ENCODE measurements at places on chromosomes 2 and 18.

- DNase-seq = no peak
Observed at GRCh38 chr18:54480616-54481015, 110.4 kb upstream of the DYNAP start.

- DNase-seq = no peak
Observed at GRCh38 chr2:139876964-139877363, 1096.8 kb upstream of the NXPH2 start.

GRCh38 chr2:171688129-171688465 lies 828 bp downstream of the DYNC1I2 start:
- no peak for DNase-seq

GRCh38 chr18:44893045-44893706 lies 212.5 kb downstream of the SETBP1 start:
- no peak for DNase-seq

- DNase-seq = no peak
Observed at GRCh38 chr18:79348066-79348465, 47.7 kb upstream of the NFATC1 start.

- no peak for DNase-seq
Observed at GRCh38 chr18:76461692-76462325, 33.2 kb downstream of the ZNF516 start.

GRCh38 chr2:239348563-239349452 lies 52.0 kb downstream of the HDAC4 start:
- no peak for DNase-seq

- DNase-seq = no peak
Observed at GRCh38 chr2:72092111-72092510, 55.6 kb downstream of the CYP26B1 start.

GRCh38 chr2:121504316-121504715 lies 26.4 kb upstream of the RNU4ATAC start:
- DNase-seq = no peak

DNA sequence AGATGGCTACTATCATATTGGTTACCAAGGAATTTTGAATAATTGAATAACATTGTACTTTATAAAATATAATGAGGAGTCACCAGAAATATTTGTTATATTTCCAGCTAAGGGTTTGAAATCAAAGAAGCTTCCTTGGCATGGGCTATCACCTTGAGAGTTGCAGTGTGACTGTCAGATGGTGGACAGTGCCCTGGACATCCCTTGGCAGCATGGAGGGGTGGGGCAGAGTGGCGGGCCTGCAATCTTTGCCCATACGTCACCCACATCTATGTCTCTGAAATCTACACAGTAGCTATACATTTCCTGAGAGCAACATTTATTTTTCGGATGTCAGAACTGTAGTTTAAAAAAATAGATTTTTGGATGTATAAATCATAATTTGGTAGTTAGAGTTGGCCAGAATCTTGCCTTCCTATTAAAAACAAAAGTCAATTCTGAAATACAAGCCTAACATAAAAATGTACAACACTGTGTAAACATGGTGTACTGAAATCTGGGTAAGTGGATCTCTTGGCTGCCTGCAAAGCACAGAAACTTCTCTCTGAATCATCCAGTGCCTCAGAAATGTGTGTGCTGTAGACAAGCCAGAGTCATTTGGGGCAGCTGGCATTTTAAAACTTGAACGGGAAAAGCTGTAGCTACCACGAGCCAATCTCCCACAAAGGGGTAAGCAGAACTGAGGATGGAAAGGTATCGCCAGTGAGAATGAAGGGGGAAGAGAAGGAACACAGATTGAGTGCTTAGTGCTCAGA lies 124.2 kb upstream of the ARHGAP28 start:
- DNase-seq = no peak

GRCh38 chr2:15776629-15776919 lies 163.8 kb upstream of the MYCN start:
- no peak for DNase-seq

- no peak for DNase-seq
Observed at GRCh38 chr2:229909090-229909489, 12.7 kb downstream of the TRIP12 start.

GRCh38 chr2:24919506-24920097 lies 435 bp downstream of the ADCY3 start:
- peak; percentile 41 for DNase-seq

DNA sequence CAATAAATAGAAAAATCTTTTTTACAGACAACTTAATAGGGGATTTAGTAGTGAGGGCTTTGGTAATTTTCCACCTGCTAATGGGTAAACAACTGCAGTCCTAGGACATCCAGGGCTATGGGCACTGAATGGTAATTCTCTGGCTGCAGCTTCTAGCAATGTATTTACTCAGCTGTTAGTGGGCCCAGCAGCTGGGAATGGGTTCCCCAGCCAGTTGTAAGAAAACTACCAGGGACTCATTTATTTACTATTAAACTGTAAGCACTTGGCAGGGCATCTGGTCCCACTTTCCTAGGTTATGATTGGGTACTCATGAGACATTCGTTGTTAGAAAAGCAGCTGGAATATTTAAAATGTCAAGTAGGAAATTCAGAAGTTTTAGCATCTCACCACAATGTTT lies 363.8 kb upstream of the TRIB2 start:
- no peak for DNase-seq

GRCh38 chr2:168912466-168912865 lies 11.4 kb downstream of the G6PC2 start:
- DNase-seq = no peak

- DNase-seq = no peak
Observed at GRCh38 chr18:64180171-64180570, 31.3 kb upstream of the LINC00305 start.

- DNase-seq = no peak
Observed at GRCh38 chr2:150125708-150126107, 361.8 kb downstream of the RND3 start.

DNA sequence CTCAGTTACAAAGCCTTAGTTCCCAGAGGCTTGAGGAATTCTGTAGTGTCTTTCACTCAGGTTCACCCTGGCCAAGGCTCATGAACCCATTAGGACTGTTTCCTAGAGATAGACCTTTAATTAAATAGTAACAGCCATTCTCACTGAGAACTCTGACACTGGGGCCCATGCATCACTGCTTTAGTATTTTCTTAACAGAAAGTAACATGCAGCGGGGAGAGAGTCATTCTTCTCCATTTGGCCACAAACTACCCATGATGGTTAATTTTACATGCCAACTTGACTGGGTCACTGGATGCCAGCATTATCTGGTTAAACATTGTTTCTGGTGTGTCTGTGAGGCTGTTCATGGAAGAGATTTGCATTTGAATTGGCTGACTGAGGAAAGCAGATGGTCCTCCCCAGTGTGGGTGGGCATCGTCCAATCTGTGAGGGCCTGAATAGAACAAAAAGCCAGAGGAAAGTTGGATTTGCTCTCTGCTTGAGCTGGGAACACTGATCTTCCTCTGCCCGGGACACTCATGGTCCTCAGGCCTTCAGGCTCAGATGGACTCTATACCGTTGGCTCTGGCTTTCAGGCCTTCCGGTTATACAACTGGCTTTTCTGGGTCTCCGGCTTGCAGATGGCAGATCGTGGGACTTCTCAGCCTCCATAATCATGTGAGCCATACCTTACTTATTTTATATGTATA lies 5.6 kb upstream of the CPLX4 start:
- DNase-seq = no peak

DNA sequence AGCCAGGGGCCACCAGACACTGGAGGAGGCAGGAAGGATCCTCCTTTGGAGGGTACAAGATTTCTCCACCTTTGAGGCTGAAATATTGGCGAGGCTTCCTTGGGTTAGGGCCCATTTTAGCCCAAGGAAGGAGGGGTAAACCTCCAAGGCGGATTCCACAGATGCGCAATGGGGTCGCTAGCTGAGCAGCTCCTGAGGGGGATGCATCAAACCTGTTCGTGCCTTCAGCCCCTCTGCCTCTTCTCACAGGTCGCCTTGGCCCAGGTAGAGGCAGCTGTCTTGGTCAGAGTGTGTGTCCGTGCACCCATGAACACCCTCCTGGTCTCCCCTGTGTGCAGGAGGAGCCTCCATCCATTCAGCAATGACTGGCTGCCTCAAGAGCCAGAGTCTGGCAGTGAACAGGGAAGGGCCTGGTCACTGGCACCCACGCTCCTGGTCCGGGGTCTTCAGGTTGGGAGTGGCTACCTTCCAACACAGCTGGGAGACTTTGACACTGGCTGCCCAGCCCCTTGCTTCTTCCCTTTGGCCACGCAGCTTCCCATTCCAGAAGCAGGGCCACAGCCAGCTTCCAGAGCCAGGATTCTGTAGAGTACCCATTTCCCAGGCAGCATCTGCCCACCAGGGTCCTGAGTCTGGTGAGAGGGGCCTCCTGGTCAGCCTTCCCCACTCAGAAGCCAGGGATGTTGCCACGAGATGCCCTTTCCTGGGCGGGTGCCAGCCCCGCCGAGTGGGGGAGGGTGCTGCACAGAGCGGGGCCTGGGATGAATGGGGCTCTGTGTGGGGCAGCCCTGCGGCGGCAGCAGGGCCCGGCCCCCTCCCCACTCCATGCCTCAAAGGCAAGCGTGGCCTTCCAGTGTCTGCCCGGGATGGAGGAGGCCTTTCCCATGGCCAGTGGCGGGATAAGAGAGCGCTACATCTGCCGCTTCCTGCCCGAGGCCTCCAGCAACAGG lies 95.8 kb upstream of the GPC1 start:
- DNase-seq = no peak

- DNase-seq = no peak
Observed at GRCh38 chr2:37843556-37843955, 81.5 kb upstream of the RMDN2 start.

GRCh38 chr2:9200633-9201015 lies 6.0 kb upstream of the ASAP2 start:
- no peak for DNase-seq

GRCh38 chr2:212033888-212034287 lies 504.7 kb downstream of the ERBB4 start:
- no peak for DNase-seq

DNA sequence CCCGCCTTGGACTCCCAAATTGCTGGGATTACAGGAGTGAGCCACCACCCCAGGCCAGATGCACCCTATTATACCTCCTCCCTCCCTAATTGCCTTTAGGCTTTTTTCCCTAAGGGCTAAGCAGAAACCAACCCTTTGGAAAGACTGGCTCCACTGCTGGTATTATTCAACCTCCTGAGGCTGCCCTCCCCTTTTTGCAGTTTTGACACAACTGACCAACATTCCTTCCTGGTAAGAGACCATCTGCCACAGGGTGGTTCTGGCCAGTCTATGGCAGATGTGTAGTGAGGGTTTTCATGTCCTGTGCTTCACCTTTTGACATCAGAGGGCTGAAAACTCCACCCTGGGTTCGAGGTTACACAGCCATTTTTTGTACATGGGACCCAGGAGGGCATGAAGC lies 1785.3 kb upstream of the CELF4 start:
- no peak for DNase-seq

DNA sequence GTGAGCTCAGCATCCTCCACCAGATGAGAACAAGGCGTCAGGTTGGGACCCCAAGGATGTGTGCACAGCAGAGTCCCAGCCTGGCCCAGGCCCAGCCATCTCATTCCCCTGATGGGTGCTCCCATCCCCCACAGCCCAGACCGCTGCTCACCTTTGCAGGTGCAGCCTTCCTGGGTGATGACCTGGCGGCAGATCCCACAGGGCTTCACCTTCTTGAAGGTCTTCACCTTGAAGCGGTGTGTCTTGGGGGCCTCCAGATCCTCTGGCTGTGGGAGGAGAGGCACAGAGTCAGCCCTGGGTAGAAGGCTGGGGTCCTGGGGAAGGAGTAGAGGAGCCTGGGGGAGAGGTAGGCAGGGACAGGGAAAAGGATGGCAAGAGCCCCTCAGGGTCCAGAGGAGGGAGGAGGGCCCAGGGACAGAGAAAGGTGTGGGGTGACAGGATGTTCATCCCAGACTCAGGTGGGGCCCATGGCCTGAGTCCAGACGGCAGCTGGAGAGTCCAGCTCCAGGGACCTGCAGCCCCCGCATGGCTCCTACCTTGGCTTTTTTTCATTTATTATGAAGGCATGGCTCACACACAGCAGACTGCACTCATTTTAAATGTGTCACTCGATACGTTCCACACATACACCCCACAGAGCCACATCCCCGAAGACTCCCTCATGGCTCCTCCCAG lies 11.9 kb downstream of the TNS1 start:
- DNase-seq = no peak

DNA sequence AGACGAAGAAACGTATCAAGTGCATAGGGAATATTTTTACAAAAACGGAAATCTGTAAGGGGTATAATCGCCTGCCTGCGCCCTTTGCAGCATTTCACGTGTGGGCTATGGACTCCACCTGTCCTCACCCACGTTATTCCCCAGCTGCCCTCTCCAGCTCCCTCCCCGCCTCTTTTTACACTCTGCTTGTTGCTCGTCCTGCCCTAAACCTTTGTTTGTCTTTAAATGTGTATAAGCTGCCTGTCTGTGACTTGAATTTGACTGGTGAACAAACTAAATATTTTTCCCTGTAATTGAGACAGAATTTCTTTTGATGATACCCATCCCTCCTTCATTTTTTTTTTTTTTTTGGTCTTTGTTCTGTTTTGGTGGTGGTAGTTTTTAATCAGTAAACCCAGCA lies 169.4 kb upstream of the SIX3 start:
- DNase-seq = no peak

GRCh38 chr2:1876352-1876751 lies 132.0 kb upstream of the PXDN start:
- no peak for DNase-seq

- no peak for DNase-seq
Observed at GRCh38 chr2:31522786-31523185, 58.0 kb downstream of the SRD5A2 start.

- DNase-seq = no peak
Observed at GRCh38 chr2:112615051-112615450, 30.6 kb downstream of the CHCHD5 start.

DNA sequence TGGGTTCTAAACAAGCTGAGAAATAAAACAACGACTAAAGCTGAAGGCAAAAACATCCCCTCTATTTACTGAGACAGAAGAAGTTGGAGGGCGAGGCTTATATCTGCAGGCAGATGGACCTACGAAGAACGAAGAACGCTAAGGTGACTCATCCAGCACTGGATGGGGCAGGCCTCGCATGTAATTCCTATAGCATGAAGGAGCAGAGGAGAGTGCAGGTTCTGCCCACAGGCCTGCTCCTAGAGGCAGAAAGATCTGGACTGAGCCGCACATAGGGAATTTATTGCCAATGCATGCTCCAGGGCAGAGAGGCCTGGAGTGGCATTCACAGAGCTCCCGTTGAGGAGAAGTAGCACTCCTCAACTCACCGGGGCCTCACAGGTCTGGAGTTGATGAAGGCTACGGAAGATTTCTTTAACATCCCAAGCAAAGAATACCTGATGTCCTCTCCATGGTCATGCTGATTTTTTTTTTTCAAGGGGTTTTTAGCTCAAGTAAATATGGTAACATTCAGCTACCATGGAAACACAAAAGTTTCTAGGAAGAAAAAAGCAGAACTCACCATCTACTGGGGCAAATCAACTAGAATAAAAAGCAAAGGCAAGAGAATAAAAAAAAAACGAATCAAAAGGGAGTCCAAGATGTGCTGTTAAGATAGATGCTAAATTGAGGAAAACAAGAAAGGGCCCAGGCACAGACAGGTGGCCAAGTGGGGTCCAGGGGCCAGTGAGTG lies 10.4 kb upstream of the METTL21A start:
- DNase-seq = no peak

All from activated T-cell treated with anti-CD3 and anti-CD28 coated beads, Interleukin-2, amount 50 U/mL, for 72 hours (primary cell).